Stimulated activated CD4-positive, alpha-beta T cell treated with anti-CD3 and anti-CD28 coated beads, Interleukin-1b, Interleukin-23, amount 100 ng/mL, for 4 hours (primary cell): ENCODE measurements at places on chromosomes 1 and 21.

- no peak for DNase-seq
Measured at GRCh38 chr1:99766378-99766800, at the start of gene FRRS1. Gene FRRS1 (minus strand): TSS chr1:99766635. CDS start chr1:99748768, 17,867 bp downstream.

GRCh38 chr1:174469687-174470086, 21.9 kb downstream of the GPR52 start:
- DNase-seq, result no peak

- DNase-seq, result no peak
Measured at GRCh38 chr21:41967708-41968107, 13.9 kb upstream of the C2CD2 start.

DNA sequence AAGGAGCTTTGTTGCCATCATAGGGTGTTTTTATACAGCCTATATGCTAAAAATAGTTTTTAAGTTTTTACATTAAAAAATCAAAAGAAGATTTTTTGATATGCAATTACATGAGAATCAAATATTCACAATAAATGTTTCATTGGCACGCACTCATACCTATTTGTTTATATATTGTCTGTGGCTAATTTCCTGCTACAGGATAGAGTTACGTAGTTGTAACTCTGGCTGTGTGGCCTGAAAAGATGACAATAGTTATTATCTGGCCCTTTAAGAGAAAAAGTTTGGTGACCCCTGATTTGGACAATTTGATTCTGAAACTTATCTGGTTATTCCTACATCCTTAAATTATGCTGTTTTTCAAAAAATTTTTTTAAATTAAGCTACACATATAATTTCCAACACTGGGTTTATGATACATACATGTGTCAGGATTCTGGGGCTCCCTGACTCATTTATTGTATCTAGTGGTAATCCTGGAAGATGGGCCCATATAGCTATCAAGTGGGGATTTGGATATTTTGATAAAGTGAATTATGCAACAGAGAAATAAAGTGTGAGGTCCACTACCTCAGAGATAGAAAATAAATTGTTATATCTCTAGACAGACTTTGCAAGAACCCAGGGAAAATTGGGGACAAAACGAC, 370.2 kb upstream of the LYPLAL1 start:
- DNase-seq, result no peak

DNA sequence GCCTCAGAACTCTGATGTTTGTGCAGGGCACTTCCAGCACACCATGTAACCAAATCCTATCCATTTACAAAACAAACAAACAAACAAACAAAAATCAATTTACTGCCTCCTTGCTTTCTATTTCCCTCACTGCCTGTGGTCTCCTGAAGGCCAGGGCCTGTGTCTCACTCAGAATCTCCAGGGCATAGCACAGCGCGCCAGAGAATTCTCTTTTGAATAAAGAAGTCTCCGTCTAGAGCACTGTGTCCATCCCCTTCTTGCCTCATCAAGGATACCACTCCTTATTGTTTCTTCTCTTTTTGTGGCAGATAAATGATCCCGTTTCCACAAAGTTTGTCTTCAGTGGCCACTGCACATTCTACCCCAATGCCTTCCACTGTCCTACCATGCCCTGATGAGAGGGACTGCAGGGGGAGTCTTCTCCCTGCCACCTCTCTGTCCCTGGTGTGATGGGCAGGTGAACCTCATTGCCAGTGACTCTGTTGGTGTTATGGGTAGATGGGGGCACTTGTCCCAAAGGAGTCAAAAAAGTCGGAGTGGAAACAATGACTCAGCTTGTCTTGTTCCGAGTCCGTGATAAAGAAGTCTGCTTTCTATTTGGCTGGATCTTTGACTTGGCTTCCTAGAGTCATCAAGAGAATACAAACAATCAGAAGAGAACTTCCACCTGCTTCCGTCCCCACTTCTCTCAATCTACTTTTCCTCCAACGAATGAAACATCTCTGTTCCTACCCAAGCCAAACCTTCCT, 30.0 kb downstream of the XCL2 start:
- DNase-seq, result no peak

- no peak for DNase-seq
Measured at GRCh38 chr21:43373362-43374227, 53.3 kb downstream of the SIK1 start.

DNA sequence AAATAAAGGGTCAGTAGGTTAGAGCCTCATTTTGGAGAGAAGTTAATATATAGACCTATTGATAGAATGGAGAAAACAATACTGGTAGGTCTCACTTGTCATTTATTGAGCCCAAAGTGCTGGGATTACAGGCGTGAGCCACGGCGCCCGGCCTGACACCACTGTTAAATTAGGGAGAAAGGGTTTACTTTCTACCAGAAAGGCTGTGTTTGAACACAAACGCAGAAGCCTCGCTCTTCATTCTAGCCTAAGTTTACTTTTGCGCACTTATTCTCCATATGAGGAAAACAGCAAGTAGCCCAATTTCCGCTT, 710 bp upstream of the PRPF3 start:
- DNase-seq, result no peak

- no peak for DNase-seq
Measured at GRCh38 chr1:12064073-12064969, 1.2 kb downstream of the TNFRSF8 start.

- DNase-seq, result no peak
Measured at GRCh38 chr1:233605205-233605604, 8.7 kb upstream of the KCNK1 start.

- DNase-seq, result no peak
Measured at GRCh38 chr1:200379432-200379757, 30.4 kb downstream of the ZNF281 start.

- no peak for DNase-seq
Measured at GRCh38 chr1:39575191-39576015, 1.2 kb downstream of the PABPC4 start.
